ENCODE measurements at places on chromosomes 16 and 17. TPM values are rescaled to one million over a fixed set of nuclear protein-coding genes. Genes with fewer than 3 reads are reported as not detected.

The CCL17 gene
- not detected for total RNA-seq

The LRRC37B gene
- 4.2 TPM for total RNA-seq

The TP53TG3 gene
- total RNA-seq, result not detected

The CDH3 gene
- 0.14 TPM for total RNA-seq

The ZNRF1 gene
- 10.8 TPM for total RNA-seq

The TMC7 gene
- 0.58 TPM for total RNA-seq

The PHOSPHO1 gene
- total RNA-seq, result 0.99 TPM

The GTF3C1 gene
- total RNA-seq, result 58.6 TPM

The TSNAXIP1 gene
- total RNA-seq, result 0.74 TPM

The CD79B gene
- total RNA-seq, result 1.8 TPM

The ITGB3 gene
- 6.3 TPM for total RNA-seq

- DNase-seq, result no peak
These were observed 919 bp upstream of the DHRS7C start for GRCh38 chr17:9792181-9792840.

DNA sequence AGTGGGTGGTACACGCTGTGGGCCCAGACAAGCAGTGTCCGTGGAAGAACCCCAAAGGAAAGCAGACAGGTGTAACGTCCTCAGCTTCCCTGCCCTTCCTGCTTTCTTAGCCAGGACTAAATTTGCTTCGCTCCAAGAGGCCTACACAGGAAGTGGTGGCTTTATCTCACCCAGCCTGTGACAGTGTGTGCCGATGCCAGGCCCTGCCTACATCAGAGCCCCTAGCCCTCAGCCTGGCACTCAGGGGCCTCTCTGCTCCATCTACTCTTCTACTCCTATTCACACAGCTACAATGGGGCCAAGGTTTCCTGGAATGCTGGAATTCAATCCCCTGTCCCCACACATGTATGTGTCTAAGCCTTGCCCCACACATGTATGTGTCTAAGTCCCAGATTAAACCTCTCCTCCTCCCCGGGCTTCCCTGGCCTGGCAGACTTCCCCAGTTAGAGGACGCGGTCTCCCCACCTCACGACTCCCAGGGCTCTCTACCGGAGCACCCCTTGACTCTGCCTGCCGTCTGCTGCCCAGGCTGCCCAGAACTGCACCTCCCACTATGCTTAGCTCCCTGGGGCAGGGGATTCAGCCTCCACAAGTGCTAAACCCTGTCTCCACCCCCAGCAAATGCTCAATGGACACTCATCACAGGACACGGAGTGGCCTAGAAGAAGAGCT is 8.2 kb downstream of the PGAP3 start:
- DNase-seq, result peak; percentile 72

DNA sequence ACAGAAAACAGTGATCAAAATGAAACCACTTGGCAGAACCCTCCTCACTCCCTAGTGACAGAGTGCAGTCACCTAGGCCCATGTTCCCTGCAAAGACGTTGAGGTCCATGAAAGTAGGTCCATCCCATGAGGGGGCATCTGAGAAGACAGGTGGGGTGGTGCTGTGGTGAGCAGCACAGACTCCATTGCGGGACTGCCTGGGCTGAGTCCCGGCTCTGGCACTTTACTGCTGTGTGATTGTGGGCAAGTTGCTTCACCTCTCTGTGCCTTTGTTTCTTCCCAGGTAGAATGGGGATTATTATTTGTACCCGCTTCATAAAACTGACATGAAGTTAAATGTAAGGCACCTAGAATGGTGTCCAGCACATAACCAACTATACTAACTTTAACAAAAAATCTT is 23.5 kb upstream of the RHOT1 start:
- no peak for DNase-seq

DNA sequence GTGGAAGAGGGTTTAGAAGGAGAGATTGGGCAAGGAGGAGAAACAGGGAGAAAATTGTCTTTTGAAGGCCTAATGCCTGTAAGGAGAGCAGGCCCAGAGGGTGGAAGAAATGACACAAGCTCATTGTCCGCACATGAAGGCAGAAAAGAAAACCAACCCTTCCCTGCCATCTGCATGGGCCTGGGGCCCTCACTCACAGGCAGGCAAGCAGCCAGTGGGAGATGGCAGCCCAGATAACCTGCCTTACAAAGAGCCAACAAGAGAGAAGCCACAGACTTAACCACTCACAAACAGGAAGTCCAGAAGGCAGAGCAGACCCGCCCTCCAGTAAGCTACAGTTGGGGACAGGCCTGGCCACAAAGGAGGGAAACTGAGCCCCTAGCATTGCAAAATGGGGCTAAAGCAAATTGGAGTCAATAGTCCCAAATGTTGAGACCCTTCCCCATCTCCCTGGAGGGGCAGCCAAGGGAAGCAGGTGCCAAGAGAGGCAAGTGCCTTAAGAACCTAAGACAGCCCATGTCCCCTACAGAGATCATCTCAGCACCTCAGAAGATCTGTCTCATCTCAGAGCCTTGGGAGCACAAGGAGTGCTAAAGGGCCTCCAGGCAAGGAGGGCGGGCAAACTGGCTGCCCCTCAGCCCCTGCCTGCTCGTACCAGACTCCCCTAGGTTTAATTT is 7.3 kb upstream of the TSPOAP1 start:
- no peak for DNase-seq

GRCh38 chr17:80779961-80780380 is 211.7 kb upstream of the CHMP6 start:
- peak; percentile 53 for DNase-seq

- DNase-seq, result no peak
These were observed 12.6 kb downstream of the LDHD start for GRCh38 chr16:75103994-75104393.

- no peak for DNase-seq
These were observed 22.9 kb upstream of the TRAP1 start for GRCh38 chr16:3740186-3740585.

GRCh38 chr16:4976611-4977145 is 18.5 kb downstream of the SEC14L5 start:
- no peak for DNase-seq

GRCh38 chr17:79355165-79355564 is 255.7 kb downstream of the RBFOX3 start:
- DNase-seq, result no peak

- DNase-seq, result peak; percentile 7
These were observed 13.8 kb upstream of the GAA start for GRCh38 chr17:80087346-80088265.

DNA sequence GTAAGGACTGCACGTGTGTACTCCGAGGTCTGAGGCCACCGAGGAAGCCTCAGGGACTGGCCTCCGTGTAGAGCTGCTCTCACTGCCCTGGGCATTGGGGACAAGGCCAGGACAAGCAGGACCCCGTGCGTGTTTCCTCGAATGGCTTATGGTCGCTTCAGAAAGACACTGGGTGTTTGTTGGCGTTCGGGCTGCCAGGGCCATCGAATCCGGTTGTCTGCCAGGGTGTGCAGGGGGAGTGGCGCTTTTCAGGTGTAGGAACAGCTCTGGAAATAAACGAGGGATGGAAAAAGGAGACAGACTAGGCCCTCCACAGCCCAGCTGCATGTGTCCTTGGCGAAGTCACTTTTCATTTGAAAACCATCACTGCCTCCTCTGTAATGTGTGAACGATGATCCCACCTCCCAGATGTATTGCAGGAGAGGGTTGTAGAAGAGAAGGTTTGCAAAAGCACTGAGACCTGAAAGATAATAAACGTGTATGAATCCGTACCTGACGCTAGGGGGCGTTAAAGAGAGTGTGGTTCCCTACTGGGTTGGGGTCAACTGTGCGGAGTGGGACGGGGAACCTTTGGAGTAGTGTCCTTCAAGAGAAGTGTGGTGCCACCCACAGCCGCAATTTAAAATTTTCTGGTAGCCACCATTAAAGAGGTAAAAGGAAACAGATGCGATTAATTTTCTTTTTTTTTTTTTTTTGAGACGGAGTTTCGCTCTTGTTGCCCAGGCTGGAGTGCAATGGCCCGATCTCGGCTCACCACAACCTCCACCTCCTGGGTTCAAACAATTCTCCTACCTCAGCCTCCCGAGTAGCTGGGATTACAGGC is 2.1 kb upstream of the ZSCAN10 start:
- DNase-seq, result no peak

GRCh38 chr17:38440614-38441397 is 12.5 kb downstream of the ARHGAP23 start:
- DNase-seq, result peak; percentile 76

GRCh38 chr17:60330731-60331130 is 61.2 kb downstream of the USP32 start:
- DNase-seq, result no peak

- DNase-seq, result no peak
These were observed 12.8 kb upstream of the HSBP1 start for GRCh38 chr16:83794860-83795554.

DNA sequence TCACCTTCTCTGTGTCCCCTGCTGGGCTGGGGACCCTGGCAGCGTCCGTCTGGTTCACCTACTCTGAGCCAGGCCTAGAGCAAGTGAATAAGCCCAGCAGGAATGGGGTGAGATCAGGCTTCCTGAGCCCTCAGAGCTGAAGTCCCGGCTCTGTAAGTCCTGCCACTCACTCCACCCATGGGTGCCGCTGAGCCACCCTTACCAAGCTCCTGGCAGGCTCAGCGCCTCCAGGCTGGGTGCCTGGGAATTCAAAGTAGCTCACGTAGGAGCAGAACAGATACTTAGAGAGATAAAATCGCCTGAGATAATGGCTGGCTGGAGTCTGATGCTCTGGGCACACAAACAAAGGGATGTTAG is 9.8 kb upstream of the LASP1NB start:
- DNase-seq, result no peak

DNA sequence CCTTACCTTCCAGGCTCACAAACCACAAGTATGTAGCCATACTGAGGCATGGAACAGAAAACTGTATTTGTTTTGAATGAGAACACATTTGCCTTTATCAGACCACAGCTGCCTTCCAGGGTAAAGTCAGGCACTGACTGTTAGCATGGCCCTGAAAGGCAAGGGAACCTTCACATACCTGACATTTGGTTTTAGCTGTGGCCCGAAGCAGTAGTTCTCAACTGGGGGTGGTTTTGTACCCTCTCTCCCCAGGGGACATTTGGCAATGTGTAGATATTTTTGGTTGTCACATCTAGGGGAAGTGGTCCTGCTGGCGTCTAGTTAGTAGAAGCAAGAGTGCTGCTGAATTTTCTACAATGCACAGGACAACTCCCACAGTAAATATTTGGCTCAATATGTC is 9.2 kb downstream of the HERPUD1 start:
- DNase-seq, result no peak

DNA sequence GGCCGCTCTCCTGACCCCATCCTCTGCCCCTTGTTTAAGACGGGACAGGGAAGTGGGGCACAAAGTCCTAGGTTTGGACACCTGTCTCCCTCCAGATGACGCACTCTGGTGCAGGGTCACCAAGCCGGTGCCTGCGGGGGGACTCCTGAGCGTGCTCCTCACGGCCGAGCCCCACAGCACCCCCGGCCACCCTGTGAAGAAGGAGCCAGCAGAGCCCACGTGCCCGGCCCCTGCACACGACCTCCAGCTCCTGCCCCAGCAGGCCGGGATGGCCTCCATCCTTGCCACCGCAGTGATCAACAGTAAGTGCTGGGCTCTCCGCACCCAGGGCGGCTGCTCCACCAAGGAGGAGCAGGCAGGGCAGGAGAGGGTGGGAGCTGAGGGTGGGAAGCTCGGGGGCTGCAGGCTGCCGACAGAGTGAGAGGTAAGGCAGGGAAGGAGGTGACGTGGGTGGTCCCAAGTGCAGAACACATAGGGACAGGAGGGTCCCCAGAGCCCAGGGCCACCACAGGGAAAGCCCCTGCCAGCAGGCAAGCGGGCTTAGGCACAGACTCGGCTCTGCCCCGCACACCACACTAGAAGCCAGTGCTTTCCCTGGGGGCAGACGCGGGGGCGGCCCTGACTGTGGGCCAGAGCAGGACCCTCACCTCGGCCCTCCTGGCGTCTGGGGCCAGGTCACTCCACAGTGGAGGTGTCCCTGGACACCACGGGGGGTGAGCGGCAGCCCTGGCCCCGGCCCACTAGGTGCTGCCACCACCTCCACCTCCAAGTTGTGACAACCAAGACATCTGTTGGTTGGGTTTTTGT is 42.1 kb upstream of the ZC3H18 start:
- DNase-seq, result peak; percentile 15

DNA sequence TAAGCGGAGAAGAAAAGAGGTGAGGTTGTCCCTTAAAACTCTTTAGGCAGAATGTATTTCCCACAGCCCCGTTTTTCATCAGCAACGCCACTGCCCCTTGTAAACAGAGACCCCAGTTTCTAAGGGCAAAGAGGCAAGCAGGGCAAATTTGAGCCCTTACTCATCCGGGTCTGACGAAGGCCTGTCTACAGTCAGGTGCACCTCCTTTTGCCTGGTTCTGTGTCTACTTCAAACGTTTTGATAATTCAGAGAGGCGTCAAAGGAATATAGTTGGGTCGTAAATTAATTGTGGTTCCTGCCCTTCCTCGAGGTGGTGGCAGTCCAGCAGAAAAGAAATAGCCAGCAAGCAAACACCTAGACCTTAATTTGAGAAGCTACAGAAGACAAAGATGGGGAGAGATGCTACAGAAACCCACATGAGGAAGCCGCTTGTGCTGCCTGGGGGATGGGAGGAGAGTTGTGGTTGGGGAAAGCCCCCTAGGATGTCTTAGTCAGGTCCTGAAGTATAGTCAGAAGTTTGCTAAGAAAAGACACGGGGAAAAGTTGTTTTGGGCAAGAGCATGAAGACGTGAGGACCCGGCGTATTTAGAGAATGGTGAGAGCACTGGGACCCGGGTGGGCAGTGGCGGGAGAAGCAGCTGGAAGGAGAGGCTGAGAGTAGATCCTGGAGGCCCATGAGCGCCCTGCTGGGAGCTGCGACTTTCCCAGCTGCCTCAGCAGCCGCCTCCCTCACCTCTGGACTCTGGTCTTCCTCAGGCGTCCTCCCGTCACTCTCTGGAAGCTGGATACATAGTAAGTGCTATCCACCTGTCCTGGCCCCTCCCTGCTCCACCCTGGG is 2.4 kb downstream of the FBRS start:
- DNase-seq, result no peak

GRCh38 chr17:3907483-3908216 is 8.6 kb downstream of the P2RX1 start:
- no peak for DNase-seq

GRCh38 chr17:72150632-72151460 is 30.0 kb downstream of the SOX9 start:
- DNase-seq, result no peak

DNA sequence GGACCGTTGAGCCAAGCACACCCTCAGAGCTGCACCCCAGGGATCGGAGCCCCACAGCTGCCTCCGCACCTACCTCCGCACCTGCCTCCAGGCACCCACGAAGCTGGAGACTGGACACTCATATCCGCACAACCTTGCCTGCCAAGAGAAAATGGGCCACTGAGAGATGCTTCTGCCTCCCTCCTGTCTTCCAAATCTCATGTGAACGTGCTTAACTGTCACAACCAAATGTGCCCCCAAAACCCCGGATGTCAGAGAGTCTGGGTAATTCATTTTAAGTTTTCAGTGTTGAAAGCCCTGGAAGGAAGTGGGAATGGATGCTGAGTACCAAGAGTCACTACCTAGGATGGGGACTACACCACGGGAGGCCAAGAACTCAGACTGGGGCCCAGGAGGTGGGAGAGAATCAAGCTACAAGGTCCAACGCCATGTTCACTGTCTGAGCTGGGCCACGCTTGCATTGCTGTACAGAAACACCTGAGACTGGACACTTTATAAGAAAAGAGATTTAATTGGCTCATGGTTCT is 49.5 kb upstream of the MEAK7 start:
- no peak for DNase-seq
